ENCODE measurements at places on chromosomes 4 and X. TPM values are rescaled to one million over a fixed set of nuclear protein-coding genes. Genes with fewer than 3 reads are reported as not detected.

DNA sequence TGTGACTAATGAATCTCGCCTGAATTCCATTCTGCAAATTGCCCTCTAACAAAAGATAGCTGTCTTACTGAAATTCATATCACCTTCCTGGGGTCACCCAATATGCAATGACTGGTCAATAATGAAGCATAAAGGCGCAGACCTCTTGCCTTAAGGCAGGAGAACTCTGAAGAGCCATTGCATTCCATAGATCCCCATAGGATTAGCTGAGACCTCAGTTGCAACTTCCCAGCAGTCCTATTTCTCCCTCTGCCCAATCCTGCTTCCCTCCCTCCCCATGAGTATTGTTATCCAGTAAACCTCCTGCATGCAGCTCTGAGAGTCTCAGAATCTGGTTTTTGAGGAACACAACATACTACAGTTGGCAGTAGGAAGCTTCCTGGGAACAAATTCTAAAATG lies 396.5 kb downstream of the DCAF12L2 start:
- no peak for DNase-seq

DNA sequence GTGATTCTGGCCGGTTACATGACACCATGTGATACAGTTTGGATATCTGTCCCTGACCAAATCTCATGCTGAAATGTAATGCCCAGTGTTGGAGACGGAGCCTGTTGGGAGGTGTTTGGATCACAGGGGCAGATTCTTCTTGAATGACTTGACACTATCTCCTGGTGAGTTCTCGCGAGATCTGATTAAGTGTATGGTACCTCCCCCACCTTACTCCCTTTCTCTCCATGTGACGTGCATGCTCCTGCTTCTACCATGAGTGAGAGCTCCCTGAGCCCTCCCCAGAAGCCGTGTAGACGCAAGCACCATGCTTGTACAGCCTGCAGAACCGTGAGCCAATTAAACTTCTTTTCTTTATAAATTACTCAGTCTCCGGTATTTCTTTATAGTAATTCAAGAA lies 23.6 kb downstream of the CPE start:
- DNase-seq: no peak

DNA sequence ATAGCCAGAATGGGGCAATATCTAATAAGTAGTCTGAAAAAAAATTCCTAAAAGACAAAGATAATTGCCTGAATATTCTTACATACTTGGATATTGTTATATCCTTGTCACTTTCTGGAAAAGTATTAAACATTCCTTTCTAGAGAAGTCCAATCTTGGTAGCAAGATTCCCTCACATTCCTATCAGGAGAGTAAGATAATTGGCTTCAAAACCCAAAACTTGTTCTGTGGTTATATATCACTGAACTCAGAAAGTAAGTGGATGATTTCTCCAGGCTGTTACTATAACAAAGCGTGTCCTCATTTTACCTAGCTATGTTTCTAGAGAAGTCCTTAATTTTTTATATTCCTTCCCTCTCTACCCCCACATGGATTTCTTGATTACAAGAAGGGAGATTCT lies 46.0 kb upstream of the TEX13A start:
- DNase-seq: no peak

- no peak for DNase-seq
Measured at GRCh38 chrX:13776387-13776786, 40.5 kb downstream of the GPM6B start.

The ATP2B3 gene
- 0.10 TPM for total RNA-seq
